ENCODE measurements at places on chromosomes 2 and 18. TPM values are rescaled to one million over a fixed set of nuclear protein-coding genes. Genes with fewer than 3 reads are reported as not detected.

Gene DLGAP1
- 1.6 TPM for total RNA-seq

Gene ADAM23
- total RNA-seq: 16.4 TPM

Gene TNFRSF11A
- 1.2 TPM for total RNA-seq

Gene HOXD9
- total RNA-seq: not detected

Gene ANKRD62
- not detected for total RNA-seq

Gene HMSD
- not detected for total RNA-seq

Gene SRBD1
- 15.0 TPM for total RNA-seq

Gene VAMP5
- 39.5 TPM for total RNA-seq

Gene UGT1A10
- total RNA-seq: not detected

Gene STK36
- 21.0 TPM for total RNA-seq
